ENCODE measurements at places on chromosomes 11 and 22.
A peak's percentile ranks its signal among the peaks of the same experiment; 100 is the strongest.

DNA sequence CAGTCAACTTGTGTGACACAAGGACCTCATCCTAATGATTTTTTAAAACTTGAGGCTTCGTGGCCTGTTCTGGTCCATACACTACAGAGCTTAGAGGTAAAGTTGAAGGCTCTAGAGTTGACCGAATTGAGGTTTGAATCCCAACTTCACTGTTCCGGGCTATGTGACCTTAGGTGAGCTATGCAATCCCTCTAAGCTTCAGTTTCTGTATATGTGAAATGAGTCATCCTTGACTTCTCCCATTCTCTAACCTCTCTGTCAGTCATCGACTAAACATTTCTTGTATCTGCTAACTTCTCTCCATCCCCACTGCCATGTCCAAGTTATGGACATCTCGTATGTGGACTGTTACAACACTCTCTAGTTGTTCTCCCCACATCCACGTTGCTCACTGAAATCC lies 178.2 kb upstream of the TMEM45B start:
- no peak for DNase-seq

DNA sequence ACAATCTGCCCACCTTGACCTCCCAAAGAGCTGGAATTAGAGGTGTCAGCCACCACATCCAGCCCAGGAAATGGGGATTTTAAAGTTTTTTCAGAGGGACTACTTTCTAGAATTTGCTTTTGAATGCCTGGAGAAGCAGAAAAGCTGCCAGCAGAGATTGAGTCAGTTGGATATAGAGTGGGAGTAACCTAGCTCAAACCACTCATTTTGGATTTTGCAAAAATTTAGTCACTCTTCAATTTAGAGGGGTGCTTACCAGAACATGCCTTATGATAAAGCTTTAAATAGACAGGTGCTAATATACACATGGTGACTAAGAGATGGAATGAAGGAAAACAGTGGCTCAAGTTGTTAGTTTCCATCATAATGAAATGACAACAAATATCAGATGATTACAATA lies 26.5 kb upstream of the PSMA1 start:
- no peak for DNase-seq

- DNase-seq: no peak
Measured at GRCh38 chr22:23400286-23400981, 179.7 kb downstream of the IGLL1 start.

DNA sequence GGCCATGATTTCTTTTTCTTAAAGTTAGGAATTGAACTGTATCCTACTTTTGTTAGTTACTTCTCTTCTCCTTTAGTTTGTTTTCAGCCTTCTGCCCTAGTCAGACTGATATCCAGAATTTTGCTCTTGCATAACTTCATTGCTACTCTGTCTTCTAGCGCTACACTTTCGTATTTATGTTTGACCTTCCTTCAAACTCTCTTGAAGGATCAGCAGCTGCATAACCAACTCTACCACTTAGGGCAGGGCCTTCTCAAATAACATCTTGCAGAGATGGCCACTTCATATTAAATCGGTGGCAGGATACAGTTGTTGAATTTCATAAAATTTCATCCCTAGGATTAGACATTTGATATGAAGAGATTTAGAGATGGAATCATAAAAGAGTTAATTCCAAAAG lies 43.9 kb downstream of the KDM2A start:
- no peak for DNase-seq

GRCh38 chr22:45880091-45880715 lies 96.8 kb downstream of the WNT7B start:
- no peak for DNase-seq

GRCh38 chr11:133833898-133834681 lies 11.2 kb downstream of the SPATA19 start:
- no peak for DNase-seq

- DNase-seq: no peak
Measured at GRCh38 chr11:1049071-1049405, 12.5 kb upstream of the MUC6 start.

DNA sequence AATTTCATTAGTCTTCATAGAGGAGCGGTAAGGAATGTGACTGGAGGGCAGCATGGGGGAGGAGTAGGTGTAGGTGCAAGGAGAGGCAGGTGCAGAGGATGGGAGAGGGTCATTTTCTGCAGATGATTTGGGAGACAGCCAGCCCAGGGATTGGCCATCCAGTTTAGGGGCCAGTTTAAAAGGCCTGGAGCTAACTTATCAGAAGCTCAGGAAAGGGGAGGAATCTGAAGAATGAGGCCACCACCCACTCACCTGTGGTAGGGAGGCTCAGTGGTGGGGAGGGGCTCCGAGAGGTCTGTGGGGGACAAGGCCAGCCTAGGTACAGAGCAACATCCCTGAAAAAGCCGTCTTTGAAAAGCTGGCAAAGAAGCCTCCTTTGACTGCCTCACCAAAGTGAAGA lies 110.8 kb upstream of the TMEM45B start:
- no peak for DNase-seq

GRCh38 chr11:126800009-126800408 lies 200.6 kb downstream of the KIRREL3 start:
- DNase-seq: no peak

- no peak for DNase-seq
Measured at GRCh38 chr22:36211237-36211861, 9.7 kb upstream of the APOL4 start.

- DNase-seq: peak; percentile 95
Measured at GRCh38 chr22:22556995-22557925, 1.8 kb downstream of the PRAME start.

DNA sequence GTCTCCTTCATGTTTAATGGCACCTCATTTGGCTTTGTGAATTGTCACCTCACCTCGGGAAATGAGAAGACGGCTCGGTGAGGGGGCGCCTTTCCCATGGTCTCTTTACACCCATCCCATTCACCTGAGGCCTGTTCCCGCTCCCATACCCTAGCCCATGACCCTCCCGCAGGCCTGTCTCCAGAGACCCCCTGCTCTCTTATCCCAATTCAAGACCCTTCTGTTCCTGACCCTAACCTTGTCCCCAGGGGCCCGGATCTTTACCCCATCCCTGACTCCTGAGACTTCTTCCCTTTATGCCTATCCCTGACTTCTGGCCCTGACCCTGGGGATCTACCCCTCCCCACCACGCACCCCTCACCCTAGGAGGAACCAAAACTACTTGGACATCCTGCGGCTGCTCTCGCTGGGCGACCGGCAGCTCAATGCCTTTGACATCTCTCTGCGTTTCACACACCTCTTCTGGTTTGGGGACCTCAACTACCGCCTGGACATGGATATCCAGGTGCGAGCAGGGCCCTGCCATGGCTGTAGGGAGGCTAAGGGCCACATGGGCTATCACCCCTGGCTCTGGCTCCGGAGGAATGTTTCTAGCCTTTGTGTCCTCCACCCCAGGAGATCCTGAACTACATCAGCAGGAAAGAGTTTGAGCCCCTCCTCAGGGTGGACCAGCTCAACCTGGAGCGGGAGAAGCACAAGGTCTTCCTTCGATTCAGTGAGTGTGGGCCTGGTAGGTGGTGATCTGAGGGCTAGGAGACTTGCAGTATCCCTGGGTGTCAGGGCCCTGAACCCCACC lies 7.9 kb downstream of the INPPL1 start:
- no peak for DNase-seq

DNA sequence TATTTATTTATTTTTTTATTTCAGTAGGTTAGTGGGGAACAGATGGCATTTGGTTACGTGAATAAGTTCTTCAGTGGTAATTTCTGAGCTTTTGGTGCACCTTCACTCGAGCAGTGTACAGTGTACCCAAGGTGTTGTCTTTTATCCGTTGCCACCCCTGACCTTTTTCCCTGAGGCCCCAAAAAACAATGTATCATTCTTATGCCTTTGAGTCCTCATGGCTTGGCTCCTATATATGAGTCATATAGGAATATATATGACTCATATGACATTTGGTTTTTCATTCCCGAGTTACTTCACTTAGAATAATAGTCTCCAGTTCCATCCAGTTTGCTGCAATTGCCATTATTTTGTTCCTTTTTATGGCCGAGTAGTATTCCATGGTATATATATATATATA lies 763.9 kb downstream of the NTM start:
- DNase-seq: no peak

DNA sequence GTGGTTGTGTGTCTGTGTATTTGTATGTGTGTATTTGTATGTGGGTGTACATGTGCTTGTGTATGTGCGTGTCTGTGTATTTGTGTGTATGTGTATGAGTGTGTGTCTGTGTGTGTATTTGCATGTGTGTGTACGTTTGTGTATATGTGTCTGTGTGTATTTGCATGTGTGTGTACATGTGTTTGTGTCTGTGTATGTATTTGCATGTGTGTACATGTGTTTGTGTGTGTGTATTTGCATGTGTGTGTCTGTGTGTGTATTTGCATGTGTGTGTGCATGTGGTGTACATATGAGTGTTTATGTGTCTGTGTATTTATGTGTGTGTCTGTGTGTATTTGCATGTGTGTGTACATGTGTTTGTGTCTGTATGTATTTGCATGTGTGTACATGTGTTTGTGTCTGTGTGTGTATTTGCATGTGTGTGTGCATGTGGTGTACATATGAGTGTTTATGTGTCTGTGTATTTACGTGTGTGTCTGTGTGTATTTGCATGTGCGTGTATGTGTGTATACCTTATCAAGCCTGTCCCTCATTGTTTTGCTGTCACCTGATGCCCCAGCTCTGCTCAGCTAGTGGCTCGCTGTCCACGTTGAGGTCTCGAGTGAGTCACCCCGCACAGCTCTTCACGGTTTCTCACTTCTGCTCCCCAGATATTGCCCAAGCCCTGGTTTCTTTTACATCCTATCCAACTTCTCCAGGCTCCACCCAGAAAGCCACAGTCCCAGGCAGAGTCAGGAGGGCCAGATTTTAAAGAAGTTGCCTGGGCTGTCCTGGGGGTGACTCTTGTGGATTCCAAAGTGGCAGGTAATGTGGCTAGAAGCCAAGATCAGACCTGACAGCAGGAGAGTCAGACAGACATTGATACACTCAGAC lies 15.2 kb downstream of the MB start:
- DNase-seq: no peak

- no peak for DNase-seq
Measured at GRCh38 chr11:67644472-67645418, 5.2 kb upstream of the TBX10 start.

- peak; percentile 19 for DNase-seq
Measured at GRCh38 chr11:118171269-118172062, 5.0 kb downstream of the SCN2B start.

DNA sequence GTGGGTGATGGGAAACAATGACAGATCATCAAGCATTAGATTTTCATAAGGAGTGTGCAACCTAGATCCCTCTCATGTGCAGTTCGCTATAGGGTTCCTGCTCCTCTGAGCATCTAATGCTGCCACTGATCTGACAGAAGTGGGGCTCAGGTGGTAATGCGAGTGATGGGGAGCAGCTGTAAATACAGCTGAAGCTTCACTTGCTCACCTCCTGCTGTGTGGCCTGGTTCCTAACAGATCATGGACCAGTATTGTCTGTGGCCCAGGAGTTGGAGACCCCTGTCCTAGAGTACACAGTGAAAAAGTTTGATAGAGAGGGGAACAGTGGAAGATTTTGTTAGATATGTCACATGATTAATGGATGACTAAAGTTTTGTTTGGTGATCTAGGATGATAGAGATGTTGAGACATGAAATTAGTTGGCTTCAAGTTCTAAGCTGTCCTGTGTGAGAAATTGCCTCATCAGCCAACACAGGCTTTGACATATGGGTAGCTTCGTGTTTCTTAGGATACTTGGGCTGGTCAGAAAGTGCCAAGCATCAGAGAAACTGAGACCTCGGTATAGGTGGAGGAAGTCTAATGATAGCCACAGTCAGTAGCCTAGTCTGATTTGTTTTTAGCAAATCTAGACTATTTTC lies 47.4 kb downstream of the ARHGEF12 start:
- no peak for DNase-seq

- DNase-seq: no peak
Measured at GRCh38 chr11:133425245-133425644, 107.1 kb downstream of the OPCML start.

DNA sequence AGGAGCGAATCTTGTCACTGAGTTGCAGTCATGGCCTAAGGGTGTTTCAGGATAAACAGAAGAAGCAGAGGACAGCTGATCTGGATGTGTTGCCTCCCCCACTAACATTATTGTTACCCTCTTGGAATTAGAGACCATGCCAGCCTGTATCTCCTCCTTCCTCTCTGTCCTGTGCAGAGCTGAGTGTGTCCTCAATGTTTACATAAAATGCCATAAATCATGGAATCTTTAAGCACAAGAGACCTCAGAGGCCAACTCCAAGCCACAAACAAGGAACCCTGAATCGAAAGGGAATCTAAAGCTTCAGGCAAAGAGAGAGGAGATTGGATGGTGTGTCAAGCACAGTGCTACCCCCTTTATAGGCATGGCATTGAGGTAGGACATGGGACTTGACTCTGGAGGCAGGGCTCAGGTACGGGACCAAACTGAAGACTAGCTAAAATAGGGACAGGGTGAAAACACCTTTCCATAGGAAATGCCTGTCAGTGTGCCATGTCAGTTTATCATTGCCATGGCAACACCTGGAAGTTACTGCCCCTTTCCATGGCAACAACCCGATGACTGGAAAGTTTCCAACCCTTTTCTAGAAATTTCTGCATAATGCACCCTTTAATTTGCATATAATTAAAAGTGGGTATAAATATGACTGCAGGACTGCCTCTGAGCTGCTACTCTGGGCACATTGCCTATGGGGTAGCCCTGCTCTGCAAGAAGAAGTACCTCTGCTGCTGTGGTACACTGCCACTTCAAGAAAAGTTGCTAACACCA lies 489.7 kb downstream of the MIAT start:
- DNase-seq: no peak

- DNase-seq: no peak
Measured at GRCh38 chr11:77559686-77560401, 29.9 kb upstream of the AQP11 start.

GRCh38 chr11:110530900-110531741 lies 101.4 kb downstream of the FDX1 start:
- no peak for DNase-seq

- DNase-seq: peak; percentile 14
Measured at GRCh38 chr11:47917599-47918369, 62.6 kb upstream of the PTPRJ start.

DNA sequence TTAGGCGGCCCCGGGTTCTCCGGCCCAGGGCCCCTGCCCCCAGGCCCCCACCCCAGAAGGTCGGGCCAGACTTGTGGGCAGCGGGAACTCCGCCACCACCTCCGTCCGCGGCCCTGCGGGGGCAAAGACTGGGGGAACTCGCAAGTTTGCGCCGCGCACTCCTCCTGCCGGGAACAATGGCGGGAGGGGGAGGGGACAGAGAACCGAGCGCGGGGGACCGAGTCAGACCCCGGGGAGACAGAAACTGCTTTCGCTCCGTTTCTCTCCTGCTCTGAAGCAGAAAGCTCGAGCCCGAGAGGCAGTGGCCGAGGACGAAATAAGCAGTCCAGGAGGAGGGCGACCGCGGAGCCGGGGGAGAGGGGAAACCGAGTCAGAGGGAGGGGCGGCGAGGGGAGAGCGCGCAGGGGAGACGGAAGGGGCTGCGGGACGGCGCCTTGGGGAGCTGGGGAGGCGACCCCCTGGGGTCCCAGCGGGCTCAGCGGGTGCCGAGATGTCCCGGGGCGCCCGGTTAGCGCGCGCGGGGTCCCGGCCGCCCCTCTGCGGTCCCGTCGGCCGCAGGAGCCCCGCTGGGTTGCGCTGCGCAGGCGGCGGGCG lies 555 bp downstream of the TP53I11 start:
- DNase-seq: no peak

Data from SK-N-DZ (cell line).